Prostate gland (tissue), 2 donors: ENCODE measurements at places on chromosomes 11 and 22. TPM values are rescaled to one million over a fixed set of nuclear protein-coding genes. Genes with fewer than 3 reads are reported as not detected.
A peak's percentile ranks its signal among the peaks of the same experiment; 100 is the strongest.

FGF19 gene
- total RNA-seq, result not detected

ST14 gene
- 114 TPM for total RNA-seq

BTG4 gene
- total RNA-seq, result not detected

PEX16 gene
- 31.8 TPM for total RNA-seq

CD3D gene
- 4.4 TPM for total RNA-seq

- no peak overlapping the region for H3K27ac ChIP-seq
- H3K4me1 ChIP-seq, result no peaks in the 10 kb centered on the region
- no peak overlapping the region for H3K4me3 ChIP-seq
These were observed 25.1 kb downstream of the TSG101 start for GRCh38 chr11:18501629-18502028.

GRCh38 chr11:124384399-124384798 lies at the start of gene OR8B2:
Gene OR8B2, minus strand, starts transcription at chr11:124384499. Its CDS starts 1,156 bp downstream, at chr11:124383343.
- H3K27ac ChIP-seq, result no peak within 1 kb of the TSS
- H3K27me3 ChIP-seq, result no peaks in the 10 kb centered on the region
- DNase-seq, result no peak
- H3K4me3 ChIP-seq, result no peak within 1 kb of the TSS
- no peaks in the 10 kb centered on the region for H3K4me1 ChIP-seq
- H3K36me3 ChIP-seq, result no peaks in the 10 kb centered on the region

- H3K4me3 ChIP-seq, result no peak overlapping the region
- peaks cover 7% of the 10 kb centered on the region for H3K4me1 ChIP-seq
- no peaks in the 10 kb centered on the region for H3K36me3 ChIP-seq
- no peak overlapping the region for H3K27ac ChIP-seq
These were observed 42.0 kb downstream of the PACS1 start for GRCh38 chr11:66112041-66112491.

DNA sequence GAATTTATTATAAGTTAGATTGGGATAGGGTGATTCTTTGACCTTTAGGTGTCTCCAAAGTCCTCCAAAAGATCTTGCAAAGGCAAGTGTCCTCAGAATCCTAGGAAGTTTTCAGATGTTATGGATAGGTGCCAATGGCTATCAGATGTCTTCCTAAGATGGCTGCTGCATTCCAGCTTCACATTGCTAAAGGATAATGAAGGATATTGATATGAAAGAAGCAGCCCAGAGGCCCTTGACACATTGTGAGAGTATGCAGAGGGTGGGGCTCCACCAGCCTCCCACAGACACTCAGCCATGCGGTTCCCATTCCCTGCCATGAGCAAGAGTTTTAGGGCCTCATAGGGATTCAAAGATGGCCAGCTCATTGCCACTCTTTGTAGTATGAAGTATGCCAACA lies 22.3 kb upstream of the GLYATL2 start:
- no peaks in the 10 kb centered on the region for H3K36me3 ChIP-seq
- no peak for DNase-seq
- H3K4me1 ChIP-seq, result no peaks in the 10 kb centered on the region
- H3K27ac ChIP-seq, result no peak overlapping the region
- no peaks in the 10 kb centered on the region for H3K27me3 ChIP-seq

DNA sequence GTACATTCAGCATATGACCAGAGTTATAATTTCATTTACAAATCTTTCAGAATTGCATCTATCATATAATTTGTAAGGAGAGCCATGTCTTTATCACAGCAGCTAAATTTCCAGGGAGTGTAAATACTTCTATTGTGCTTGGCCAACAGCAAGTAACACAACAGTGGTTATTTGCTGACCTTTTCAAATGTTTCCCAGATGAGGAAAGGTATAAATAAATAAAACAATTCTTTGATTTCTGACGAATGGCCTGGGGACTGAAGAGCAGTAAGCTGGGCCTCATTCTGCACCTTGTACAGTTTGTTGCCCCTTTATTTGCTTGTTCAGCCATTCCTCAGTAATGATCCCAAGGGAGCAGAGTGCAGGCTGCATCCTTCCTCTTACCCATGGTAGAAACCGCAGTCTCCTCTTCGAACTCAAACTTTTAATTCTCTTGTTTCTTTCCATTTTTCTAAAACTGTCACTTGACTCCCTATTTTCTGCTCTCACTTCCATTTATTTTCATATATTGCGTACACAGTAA lies 132.8 kb downstream of the DDX10 start:
- no peak overlapping the region for H3K4me3 ChIP-seq
- no peak for DNase-seq
- no peaks in the 10 kb centered on the region for H3K4me1 ChIP-seq
- no peaks in the 10 kb centered on the region for H3K27me3 ChIP-seq

GRCh38 chr11:117569911-117570310 lies 227.1 kb downstream of the DSCAML1 start:
- no peaks in the 10 kb centered on the region for H3K36me3 ChIP-seq
- no peaks in the 10 kb centered on the region for H3K27me3 ChIP-seq
- no peaks in the 10 kb centered on the region for H3K4me1 ChIP-seq

GRCh38 chr11:2549491-2549875 lies 104.7 kb downstream of the KCNQ1 start:
- no peaks in the 10 kb centered on the region for H3K4me1 ChIP-seq
- no peak overlapping the region for H3K27ac ChIP-seq
- H3K4me3 ChIP-seq, result no peak overlapping the region
- DNase-seq, result no peak
- no peaks in the 10 kb centered on the region for H3K36me3 ChIP-seq
- no peaks in the 10 kb centered on the region for H3K27me3 ChIP-seq

DNA sequence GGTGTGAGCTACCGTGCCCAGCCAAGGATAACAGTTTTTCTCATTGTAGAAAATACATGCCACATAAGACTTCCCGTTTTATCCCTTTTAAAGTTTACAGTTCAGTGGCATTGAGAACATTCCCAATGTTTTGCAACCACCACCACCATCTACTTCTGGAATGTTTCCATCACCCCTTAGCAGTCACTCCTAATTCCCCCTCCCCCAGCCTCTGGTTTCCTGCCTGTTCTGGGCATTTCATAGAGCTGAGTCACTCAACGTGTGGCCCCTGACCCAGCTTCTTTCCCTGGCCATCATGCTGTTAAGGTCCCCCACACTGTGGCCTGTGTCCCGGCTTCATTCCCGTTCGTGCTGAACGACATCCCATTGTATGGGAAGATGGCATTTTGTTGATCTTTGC lies 30.7 kb downstream of the FGF4 start:
- H3K4me1 ChIP-seq, result no peaks in the 10 kb centered on the region
- DNase-seq, result no peak
- no peak overlapping the region for H3K4me3 ChIP-seq
- H3K36me3 ChIP-seq, result no peaks in the 10 kb centered on the region

GRCh38 chr11:2975594-2975993 lies 16.5 kb downstream of the NAP1L4 start:
- H3K4me1 ChIP-seq, result no peaks in the 10 kb centered on the region
- peak; percentile 22 for DNase-seq
- H3K27ac ChIP-seq, result no peak overlapping the region
- no peaks in the 10 kb centered on the region for H3K36me3 ChIP-seq
- H3K4me3 ChIP-seq, result no peak overlapping the region
- H3K27me3 ChIP-seq, result no peaks in the 10 kb centered on the region

DNA sequence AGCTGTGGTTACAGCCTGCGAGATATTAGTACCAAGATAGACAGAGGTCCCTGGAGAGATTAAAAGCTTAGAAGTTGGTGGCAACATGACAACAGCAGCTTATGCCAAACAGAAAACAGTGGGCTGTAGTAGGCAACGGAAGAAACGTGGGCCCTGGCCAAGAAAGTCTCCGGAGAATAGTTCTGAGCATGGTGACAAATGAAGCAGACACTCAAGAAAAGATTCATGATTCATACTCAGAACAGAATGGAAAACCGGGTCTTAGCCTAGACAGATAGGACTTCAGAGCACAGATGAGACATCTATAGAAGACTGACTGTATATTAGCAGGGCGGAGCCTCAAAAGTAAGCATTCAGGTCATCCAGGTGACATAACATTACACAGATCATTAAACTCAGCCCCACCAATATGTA lies 727.4 kb downstream of the ETS1 start:
- no peak for DNase-seq
- no peak overlapping the region for H3K27ac ChIP-seq
- H3K27me3 ChIP-seq, result no peaks in the 10 kb centered on the region
- no peaks in the 10 kb centered on the region for H3K4me1 ChIP-seq
- no peak overlapping the region for H3K4me3 ChIP-seq
- H3K36me3 ChIP-seq, result no peaks in the 10 kb centered on the region

DNA sequence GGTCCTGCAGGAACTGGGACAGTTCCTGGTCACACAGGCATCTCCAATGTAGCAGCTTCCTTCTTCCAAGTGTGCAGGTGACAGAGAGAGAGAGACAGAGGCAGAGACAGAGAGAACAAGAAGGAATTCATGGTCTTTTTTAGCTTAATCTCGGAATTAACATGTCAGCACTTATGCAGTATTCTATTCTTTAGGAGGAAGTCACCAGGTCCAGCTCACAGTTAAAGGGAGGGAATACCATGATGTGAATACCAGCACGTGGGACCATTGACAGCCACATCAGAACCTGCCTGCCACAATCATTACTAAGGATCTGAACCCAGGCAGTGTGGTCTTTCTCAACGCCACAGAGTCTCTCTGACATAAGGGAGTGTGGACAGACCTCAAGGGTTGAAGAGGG lies 341.6 kb downstream of the MN1 start:
- H3K27ac ChIP-seq, result no peak overlapping the region
- H3K36me3 ChIP-seq, result no peaks in the 10 kb centered on the region
- no peak for DNase-seq
- no peaks in the 10 kb centered on the region for H3K4me1 ChIP-seq
- H3K27me3 ChIP-seq, result no peaks in the 10 kb centered on the region

- no peak for DNase-seq
- H3K36me3 ChIP-seq, result no peaks in the 10 kb centered on the region
- peaks cover 17% of the 10 kb centered on the region for H3K4me1 ChIP-seq
- no peak overlapping the region for H3K27ac ChIP-seq
- no peaks in the 10 kb centered on the region for H3K27me3 ChIP-seq
These were observed 11.9 kb upstream of the SYTL2 start for GRCh38 chr11:85822814-85823213.

GRCh38 chr11:125367710-125368109 lies 128.4 kb downstream of the FEZ1 start:
- no peak overlapping the region for H3K27ac ChIP-seq
- no peaks in the 10 kb centered on the region for H3K36me3 ChIP-seq
- no peaks in the 10 kb centered on the region for H3K4me1 ChIP-seq
- no peak overlapping the region for H3K4me3 ChIP-seq
- DNase-seq, result no peak

GRCh38 chr22:45291061-45291930 lies 6.5 kb downstream of the UPK3A start:
- H3K36me3 ChIP-seq, result no peaks in the 10 kb centered on the region
- H3K4me1 ChIP-seq, result no peaks in the 10 kb centered on the region
- H3K27ac ChIP-seq, result no peak overlapping the region
- no peak overlapping the region for H3K4me3 ChIP-seq

DNA sequence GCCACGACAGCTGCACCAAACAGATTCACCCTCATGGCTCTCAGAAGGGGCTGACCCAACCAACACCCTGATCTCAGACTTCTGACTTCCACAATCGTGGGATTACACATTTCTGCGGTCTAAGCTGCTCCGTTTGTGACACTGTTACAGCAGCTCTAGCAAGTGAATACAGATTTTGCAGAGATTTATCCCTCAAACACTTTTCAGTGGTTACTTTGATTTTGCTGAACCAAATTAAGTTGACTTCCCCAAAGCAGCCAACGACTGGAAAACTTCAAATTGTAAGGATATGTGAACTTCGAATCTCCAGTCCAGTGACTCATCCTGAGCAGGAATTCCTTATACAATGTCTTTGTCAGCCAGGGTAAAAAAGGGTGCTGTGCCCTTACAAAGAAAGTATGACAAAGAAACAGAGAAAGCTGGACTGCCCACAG lies 14.8 kb upstream of the INCENP start:
- H3K27ac ChIP-seq, result no peak overlapping the region
- H3K36me3 ChIP-seq, result no peaks in the 10 kb centered on the region
- H3K4me1 ChIP-seq, result no peaks in the 10 kb centered on the region
- no peak overlapping the region for H3K4me3 ChIP-seq

GRCh38 chr11:12683874-12684273 lies 9.7 kb downstream of the TEAD1 start:
- H3K27me3 ChIP-seq, result no peaks in the 10 kb centered on the region
- H3K27ac ChIP-seq, result no peak overlapping the region
- no peaks in the 10 kb centered on the region for H3K36me3 ChIP-seq
- no peaks in the 10 kb centered on the region for H3K4me1 ChIP-seq

GRCh38 chr11:31871310-31872075 lies 60.4 kb upstream of the PAX6 start:
- no peak for DNase-seq
- H3K4me1 ChIP-seq, result no peaks in the 10 kb centered on the region
- no peaks in the 10 kb centered on the region for H3K36me3 ChIP-seq
- no peaks in the 10 kb centered on the region for H3K27me3 ChIP-seq

DNA sequence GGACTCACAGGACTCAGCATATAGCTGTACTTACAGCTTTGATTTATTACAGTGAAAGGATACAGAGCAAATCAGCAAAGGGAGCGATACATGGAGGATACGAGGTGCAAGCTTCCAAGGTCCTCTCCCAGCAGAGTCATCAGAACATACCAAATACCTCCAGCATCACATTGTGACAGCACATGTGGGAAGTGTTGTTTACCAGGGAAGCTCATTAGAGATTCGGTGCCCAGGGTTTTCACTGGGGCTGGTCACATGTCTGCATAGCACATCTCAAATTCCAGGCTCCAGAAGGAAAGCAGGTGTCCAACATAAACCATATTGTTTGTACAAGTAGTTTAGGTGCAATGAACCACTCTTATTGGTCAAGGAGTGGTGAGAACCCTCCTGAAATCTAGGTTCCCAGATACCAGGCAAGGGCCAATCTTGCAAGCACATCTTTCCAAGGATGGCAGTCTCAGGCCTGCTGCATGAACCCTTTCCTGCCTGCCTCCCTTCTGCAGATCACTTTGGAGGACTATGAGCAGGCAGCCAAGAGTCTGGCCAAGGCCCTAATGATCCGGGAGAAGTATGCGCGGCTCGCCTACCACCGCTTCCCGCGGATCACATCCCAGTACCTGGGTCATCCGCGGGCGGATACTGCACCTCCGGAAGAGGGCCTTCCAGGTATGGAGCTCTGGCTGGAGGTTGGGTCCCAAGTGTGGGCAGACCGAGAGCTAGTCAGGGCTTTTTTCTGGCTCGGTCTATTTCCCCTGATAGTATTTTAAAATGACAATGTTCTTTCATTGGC lies 26.7 kb downstream of the AMPD3 start:
- H3K4me3 ChIP-seq, result no peak overlapping the region
- H3K27me3 ChIP-seq, result no peaks in the 10 kb centered on the region
- DNase-seq, result no peak
- H3K27ac ChIP-seq, result no peak overlapping the region
- no peaks in the 10 kb centered on the region for H3K36me3 ChIP-seq

GRCh38 chr22:19703869-19704268 lies 10.4 kb upstream of the SEPTIN5 start:
- no peak for DNase-seq
- H3K4me3 ChIP-seq, result no peak overlapping the region
- H3K4me1 ChIP-seq, result no peaks in the 10 kb centered on the region

DNA sequence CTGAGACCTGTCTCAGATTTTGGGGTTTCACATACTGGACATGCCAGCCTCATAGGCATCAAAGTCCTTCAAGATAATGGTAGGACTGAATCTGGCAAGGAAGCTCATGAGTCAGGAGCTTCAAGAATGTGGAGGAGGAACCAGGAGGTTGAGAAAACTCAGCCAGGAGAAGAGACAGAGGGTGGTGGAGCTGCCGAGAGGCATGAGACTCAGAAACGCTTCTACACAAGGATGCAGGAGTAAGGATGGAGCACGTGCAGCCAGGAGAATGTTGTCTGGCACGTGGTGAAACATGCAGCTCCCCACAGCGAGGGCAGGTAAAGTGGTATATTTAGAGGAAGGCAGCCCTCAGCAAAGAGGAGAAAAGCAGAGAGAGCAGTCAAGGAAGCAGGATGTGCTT lies 148.7 kb upstream of the ISX start:
- H3K36me3 ChIP-seq, result no peaks in the 10 kb centered on the region
- H3K27me3 ChIP-seq, result no peaks in the 10 kb centered on the region
- no peak overlapping the region for H3K4me3 ChIP-seq
- no peaks in the 10 kb centered on the region for H3K4me1 ChIP-seq
- H3K27ac ChIP-seq, result no peak overlapping the region
